ENCODE measurements at places on chromosomes 2 and 18.

DNA sequence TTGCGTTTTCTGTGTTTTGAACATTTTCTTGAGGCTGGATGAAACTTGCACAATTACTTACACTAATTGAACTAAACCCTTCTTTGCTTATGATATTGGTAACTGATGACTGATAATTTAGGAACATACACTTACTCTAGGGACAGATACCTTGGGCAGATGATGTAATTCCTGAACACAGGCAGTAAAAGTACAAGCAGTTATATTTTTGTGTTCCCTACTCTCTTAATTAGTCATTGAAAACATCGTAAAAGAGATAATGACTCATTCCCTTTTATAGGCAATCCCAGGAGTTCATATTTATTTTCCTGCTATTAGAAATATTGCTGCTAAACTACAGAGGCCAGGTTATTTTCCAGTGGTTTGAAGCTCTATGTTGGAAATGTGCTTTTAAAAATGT, 46.4 kb downstream of the CCDC85A start:
- DNase-seq, result no peak

DNA sequence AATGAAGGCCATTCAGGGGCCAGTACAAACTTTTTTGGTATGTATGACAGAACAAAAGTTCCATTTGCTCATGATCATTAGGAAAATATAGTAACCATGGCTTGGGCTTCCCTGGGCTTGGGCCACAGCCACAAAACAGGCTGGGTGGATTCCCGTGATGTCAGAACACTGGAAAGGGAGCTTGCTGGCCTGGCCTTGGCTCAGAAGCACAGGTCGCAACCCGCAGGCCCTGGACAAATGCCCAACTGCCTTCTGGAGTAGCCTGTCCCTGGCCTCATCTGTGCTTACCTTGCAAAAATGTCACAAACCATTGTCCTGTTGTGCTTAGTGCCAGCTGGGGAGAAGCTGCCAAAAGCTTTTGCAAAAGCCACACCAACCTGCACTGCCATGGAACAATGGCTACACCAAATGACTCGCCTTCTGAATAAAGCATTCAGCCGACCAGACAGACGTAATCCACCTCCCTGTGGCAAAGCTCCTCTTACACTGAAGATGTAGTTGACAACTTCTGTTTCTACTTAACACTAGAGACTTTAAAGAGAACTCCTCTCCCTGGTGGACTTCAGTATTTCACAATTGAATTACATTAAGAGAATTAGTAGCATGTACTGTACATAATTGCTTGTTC, 125.5 kb downstream of the ANKRD44 start:
- DNase-seq, result peak; percentile 83

- DNase-seq, result no peak
These were observed 85.8 kb downstream of the CERS6 start for GRCh38 chr2:168541858-168542257.

GRCh38 chr18:13381944-13382365, 163.4 kb downstream of the LDLRAD4 start:
- DNase-seq, result peak; percentile 78

DNA sequence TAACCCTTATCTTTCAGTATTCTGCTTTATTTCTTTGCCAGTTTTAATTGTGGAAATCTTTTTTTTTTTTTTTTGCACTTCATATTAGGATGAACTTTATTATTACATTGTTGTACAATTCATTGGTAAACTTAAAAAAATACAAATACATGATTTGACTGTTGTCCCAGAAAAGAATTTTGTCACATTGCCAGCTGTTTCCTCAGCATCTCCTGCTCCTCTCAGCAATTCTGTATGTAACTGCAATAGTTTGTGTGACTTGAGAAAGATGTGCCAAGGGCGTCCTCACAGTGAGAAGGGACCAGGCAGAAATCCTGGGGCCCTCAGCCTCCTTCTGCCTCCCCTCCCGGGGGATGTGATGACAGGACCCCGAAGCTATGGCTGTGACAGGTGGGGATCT, 254.4 kb downstream of the NBAS start:
- no peak for DNase-seq

GRCh38 chr2:160054984-160055725, 7.3 kb downstream of the PLA2R1 start:
- DNase-seq, result no peak

GRCh38 chr2:48874282-48874681, 118.8 kb upstream of the LHCGR start:
- no peak for DNase-seq

DNA sequence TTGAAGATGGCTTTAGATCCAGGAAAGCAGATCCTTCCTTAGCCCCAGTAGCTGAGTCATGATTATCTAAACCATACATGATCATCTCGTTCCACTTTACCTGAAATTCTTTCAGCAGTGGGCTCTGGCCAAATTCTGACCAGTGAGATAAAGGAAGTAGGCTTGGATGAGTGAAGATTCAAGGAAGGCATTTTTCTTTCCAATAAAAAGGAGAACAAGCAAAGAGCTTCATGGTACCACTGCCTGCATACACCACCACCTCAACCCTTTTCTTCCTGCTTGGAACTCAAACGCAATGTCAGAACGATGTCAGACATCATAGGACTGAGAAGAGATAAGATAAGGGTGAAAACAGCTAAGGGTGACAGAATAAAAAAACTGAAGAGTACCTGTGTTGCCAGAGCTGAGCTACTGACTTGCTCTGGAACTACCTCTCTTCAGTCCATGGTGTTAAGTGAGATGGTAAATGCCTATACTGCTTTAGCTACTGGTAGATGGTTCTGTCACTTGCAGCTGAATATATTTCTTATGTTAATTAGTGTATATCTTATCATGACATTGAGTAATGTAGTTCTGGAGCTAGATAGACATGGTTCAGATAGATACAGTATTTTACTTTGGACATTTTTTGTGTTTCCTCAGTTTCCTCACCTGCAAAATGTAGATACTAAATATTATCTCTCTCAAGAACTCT, 58.7 kb upstream of the ACVR1 start:
- DNase-seq, result no peak
